ENCODE measurements at places on chromosomes 1 and 21.

DNA sequence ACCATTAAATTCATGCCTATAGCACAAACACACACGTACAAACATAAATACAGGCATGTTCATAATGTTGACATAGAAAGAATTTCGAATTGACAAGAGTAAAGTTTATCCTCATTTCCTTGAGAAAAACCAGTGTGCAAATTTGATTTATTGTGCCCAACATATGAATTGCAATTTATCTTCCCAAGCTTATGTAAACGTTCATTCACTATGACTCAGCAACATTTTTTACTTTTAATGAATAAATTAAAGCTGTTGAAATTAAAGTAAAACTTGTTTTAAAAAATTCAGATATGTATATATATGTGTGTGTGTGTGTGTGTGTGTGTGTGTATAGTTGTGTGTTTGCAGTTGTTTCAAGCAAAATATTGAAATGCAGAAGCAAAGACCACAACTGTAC, 1067.9 kb downstream of the BRINP3 start:
- DNase-seq, result no peak

DNA sequence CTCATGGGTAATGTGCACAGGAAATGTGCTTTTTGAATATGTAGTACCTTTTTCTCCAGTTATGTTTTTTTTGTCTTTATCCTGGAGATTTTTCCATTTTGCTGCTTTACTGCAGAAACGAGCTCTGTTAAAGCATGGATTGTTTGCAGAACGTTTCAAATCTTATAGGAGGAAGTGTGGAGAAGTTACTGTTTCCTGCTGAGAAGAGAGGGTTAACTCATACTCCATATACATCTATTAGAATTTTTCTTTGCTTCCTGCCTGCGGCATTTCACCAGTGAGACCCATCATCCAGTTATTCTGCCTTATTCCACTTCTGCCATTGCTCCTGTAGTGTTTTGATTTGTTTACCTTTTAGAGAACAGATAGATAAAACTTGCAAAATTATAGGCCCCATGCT, 2.0 kb downstream of the RPRD2 start:
- DNase-seq, result no peak

DNA sequence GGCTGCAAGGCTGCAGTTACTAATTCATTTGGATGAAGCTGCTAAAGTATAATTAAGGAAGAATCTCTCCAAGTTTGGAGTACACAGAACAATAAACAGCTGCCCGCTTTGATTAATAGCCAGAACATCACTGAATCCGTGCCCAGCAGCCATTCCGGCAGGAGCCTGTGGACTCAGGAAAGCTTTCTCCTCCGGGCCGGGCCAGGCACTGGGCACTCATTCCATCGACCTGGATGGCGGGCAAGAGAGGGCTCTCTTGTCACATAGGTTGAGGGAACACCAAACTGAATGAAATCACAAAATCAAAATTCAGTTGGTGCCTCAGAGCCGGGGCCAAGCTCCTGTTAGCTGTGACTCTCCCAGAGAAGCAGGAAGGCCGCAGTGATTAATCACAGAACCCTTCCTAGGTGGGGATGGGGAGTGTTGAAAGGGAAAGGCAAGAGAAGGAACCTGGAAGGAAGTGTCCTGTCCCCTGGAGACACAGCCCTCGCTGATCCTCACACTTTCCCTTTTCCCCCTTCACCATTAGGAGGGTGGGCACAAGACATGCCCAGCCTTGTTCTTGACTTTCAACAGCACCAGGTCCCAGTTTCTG, 306.7 kb downstream of the NPHP4 start:
- no peak for DNase-seq

GRCh38 chr1:235077571-235078479, 50.8 kb downstream of the TOMM20 start:
- DNase-seq, result no peak

DNA sequence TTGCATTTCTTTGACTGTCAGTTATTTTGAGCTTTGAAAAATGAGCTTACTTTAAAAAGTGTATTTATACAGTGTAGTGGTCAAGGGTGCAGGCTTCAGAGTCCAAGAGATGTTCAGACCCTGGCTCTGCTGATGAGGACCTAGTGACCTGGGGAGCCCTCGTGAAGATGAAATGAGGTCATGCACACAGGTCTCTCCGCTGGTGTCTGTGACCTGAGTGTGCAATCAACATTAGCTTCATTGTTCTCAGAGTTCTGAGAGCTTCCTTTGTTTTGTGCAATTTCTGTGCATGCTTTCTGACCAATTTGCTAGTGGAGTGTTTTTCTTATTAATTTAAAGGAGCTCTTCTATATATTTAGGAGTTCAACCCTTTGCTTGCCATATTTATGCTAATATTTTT, 71.3 kb downstream of the RIPK4 start:
- DNase-seq, result no peak
